ENCODE measurements at places on chromosomes 1 and 21. TPM values are rescaled to one million over a fixed set of nuclear protein-coding genes. Genes with fewer than 3 reads are reported as not detected.

- no peak for DNase-seq
These were observed 39.8 kb downstream of the WDR4 start for GRCh38 chr21:42839271-42840231.

DNA sequence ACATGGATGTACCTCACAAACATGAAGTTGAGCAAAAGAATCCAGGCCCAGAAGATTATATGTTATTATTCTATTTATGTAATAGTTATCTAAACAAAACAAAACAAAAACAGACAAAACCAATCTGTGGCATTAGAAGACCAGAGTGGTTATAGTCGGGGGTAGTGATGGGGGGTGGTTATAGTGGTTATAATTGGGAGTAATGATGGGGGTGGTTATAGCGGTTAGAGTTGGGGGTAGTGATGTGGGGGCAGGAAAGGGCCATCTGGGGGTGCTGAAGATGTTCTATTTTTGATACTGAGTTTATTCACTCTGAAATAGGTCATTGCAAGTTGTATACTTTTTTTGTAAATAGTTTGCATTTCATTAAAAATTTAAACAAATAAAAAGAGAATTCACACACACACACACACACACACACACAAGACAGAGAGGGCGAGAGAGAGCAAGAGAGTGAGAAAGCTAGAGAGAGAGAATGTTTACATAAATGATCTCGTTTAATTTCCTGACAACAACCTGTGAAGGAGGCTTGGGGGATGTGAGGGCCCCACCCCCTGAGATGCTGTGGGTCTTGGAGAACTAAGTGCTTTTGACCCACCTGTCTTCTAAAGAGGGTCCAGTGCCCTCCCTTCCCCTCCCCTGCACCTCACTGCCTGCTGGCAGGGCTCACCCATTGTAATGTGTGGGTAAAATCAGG is 37.4 kb downstream of the RHOU start:
- DNase-seq: no peak

DNA sequence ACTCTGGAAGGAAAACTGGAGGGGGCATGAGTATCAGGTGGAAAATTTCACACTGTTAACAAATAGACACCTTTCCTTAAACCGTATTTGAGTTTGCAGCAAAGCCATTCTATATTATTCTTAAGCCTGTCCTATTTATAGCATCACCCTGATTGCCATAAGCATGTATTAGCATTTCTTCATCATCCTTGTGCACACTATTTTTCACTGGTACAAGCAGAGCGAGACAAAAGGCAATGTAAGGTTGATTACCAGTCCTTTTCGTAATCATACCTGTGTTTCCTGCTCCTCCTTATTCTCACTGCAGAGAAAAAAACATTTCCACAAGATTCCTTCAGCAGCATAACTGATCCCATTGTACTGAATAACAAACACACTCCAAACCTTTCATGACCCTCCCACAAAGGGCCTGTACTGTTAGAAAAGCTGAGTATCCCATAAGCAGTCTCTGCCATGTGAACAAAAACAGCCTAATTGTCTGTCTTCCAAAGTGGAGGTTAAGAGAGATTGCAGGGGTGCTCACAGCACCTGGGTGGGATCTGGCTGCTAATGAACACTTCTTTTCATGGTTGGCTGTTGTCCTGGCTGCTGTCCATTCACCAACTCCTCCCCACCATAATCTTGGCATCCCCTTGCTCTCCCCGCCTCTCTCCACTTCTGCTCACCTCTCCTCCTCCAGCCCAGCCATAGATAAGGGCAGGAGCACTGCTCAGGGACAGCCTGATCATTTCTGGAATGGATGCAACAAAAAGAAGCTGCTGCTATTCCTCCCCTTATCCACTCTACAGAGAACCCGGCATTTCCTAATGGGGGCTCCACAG is 30.4 kb downstream of the VTCN1 start:
- DNase-seq: no peak

The NPHS2 gene
- total RNA-seq: not detected

DNA sequence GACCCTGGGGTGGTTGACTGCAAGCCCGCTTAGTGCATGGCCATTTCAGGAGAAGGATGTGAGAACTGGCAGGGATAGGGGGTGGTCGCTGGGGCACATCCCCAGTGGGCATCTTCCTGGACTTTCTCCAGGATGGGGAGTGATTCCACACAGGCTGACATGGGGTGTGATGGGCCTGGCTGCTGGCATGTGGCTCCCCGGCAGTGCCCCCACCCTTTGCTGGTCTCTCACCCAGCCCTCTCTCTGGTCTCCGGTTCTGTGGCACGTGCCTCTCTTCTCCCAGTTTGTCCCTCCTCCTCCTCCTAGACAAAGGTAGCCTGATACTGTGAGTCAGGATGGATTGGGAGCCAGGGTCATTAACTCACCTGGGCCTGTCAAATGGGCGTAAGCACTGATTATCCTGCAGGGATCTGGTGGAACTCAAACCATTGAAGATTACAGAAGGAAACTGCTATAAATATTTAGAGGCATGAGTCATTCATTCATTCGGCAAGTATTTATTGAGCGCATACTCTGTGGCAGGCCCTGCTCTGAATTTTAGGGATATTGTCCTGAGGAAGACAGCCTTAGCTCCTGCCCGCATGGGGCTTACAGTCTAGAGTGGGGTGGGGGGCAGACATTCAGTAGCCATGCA is 23.6 kb upstream of the EPS8L3 start:
- no peak for DNase-seq

- DNase-seq: no peak
These were observed 15.2 kb downstream of the LY9 start for GRCh38 chr1:160811147-160811546.

The TFF3 gene
- 30.9 TPM for total RNA-seq

- DNase-seq: no peak
These were observed 14.0 kb upstream of the SLC9C2 start for GRCh38 chr1:173616859-173617258.

The PTGFR gene
- total RNA-seq: 27.3 TPM

DNA sequence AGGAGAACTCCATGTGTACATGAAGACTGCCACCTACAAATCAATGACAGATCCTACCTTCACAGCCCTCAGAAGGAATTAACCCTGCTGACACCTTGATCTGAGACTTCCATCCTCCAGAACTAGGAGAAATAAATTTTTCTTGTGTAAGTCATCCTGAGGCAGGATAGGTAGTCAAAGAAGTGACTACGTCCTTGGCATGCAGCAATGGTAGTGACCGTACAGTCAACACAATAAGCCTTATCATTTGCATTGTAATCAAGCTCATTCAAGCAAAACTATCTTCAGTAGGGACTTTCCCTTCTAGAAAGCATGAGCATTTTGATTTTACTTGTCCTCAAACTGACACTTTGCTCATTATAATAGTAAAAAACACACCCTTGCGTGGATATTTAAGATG is 64.0 kb upstream of the KCNK1 start:
- no peak for DNase-seq

DNA sequence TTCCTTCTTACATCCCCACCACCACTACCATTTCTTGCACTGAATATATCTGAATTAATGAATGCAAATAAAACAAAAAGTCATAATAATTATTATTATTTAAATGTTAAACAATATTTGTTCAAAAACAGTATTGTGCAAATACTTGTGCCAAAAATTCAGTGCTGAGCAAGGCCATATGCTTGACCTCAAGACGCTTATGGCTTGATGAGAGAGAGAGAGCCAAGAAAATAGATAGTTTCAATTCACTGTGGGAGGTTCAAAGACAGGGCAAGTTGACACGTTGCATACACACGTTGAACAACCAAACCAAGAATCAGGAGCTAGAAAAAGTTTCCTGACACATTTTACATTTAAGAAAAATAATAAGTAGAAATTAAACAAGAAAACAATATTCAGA is 1421.7 kb downstream of the KCNT2 start:
- peak; percentile 8 for DNase-seq

Measured in tongue (tissue), 3 donors.